Sigmoid colon (tissue), 7 donors: ENCODE measurements at places on chromosomes 5 and 9. TPM values are rescaled to one million over a fixed set of nuclear protein-coding genes. Genes with fewer than 3 reads are reported as not detected.
A peak's percentile ranks its signal among the peaks of the same experiment; 100 is the strongest.

GRCh38 chr9:89021154-89021803 is 30.0 kb downstream of the S1PR3 start:
- DNase-seq: no peak

GRCh38 chr5:166992874-166993722 is 1298.3 kb upstream of the WWC1 start:
- no peak for DNase-seq

DNA sequence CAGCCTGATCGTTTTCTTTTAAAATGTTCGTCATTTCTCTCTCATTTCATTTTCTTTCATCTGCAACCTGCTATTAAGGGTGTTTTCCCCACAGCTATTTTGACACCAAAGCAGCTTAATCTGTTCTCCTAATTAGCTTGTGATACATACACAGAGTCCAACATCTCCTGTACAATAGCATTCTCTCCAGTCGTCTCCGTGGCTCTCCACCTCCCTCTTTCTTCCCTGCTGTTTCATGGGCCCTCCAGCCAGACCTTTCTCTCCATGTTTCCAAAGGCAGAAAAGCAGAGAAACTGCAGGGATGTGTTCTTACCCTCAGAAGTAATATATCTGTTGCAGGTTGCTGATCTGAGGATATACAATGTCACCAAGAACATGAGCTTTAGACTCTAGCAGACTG is 88.8 kb upstream of the SPOCK1 start:
- no peak for DNase-seq

GRCh38 chr9:70924895-70925547 is 196.4 kb downstream of the TRPM3 start:
- no peak for DNase-seq

GRCh38 chr9:16068476-16068875 is 515.6 kb downstream of the CCDC171 start:
- no peak for DNase-seq

GRCh38 chr5:137315534-137316345 is 183.4 kb downstream of the SPOCK1 start:
- DNase-seq: peak; percentile 71

DNA sequence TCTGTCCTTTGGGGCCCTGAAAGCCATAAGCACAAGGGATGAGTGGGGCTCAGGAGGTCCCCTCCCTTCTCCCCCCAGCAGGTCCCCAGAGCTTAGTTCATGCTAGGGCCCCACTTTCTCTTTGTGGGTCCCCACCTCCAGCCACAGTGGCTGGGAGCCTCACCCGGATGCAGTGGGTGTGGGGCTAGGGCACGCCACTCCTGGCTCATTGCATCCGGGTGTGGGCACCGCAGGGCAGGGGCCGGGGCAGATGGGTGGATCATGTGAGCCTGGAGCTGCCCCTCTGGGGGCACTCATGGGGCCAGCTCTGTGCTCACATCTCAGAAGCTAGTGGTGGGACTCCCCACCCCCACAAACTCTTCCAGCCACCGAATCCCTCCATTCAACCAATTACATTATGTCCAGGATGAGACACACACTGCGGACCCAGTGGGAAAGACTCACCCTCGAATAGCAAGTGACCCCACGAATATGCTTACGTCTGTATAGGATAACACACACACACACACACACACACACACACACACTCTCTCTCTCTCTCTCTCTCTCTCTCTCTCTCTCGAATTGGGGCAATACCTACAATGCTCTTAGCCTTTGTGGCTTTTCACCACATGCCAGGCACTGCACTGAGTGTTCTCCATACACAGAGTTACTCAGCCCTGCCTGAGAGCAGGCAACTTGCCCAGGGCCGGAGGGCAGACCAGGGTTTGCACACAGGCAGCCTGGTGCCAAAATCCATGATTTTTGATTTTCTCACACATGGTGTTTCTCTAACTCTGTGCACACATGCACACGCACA is 16.8 kb upstream of the PHYKPL start:
- DNase-seq: no peak

- no peak for DNase-seq
These were observed 41.0 kb upstream of the MTAP start for GRCh38 chr9:21761309-21761901.

DNA sequence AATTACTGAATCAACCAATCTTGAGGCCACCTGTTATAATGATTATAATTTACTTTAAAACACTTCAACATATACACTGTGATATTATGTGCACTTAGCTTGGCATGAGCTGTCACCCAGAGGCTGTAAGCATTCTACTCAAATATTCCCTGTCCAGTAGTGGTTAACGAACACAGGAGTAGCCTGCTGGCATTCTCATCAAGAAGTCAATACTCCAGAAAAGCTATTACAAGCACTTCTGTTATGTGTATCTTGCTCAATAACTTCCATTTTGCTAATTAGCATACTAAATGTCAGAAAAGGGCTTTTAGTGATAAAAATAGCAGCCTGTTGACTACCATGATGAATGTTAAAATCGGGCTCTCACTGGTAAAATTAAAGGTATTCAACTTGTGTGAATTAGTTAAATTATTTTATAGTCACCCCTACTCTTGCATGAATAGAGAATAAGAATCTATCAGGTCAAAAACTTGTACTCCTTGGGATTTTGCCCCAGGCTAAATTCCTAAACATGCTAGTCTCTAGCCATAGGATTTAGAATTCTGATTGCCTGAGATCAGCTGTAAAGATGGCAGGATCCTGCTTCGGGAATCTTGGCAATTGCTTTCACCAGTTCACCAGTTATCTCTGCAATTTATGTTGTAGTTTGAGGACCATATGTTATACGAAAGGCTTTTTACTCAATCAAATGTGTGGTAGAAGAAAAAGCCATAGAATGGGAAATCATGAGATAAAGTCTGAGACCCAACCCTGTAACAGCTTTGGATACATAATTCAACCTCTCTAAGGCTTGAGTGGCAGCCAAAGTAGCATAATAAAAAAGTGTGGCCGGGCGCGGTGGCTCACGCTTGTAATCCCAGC is 43.4 kb upstream of the PAM start:
- DNase-seq: no peak

DNA sequence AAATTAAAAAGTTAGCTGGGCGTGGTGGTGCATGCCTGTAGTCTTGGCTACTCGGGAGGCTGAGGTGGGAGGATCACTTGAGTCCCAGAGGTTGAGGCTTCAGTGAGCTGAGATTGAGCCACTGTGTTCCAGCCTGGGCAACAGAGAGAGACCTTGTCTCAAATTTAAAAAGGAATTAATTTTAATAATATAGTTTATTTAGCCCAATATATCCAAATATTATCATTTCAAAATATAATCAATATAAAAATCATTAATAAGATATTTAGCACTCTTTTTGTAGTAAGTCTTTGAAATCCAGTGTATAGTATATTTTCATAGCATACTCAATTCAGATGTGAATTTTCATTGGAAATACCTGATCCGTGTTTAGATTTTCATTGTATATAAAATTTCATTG is 43.2 kb upstream of the ORM1 start:
- peak; percentile 37 for DNase-seq

- DNase-seq: peak; percentile 2
These were observed 43.9 kb downstream of the MACROH2A1 start for GRCh38 chr5:135355169-135355568.

DNA sequence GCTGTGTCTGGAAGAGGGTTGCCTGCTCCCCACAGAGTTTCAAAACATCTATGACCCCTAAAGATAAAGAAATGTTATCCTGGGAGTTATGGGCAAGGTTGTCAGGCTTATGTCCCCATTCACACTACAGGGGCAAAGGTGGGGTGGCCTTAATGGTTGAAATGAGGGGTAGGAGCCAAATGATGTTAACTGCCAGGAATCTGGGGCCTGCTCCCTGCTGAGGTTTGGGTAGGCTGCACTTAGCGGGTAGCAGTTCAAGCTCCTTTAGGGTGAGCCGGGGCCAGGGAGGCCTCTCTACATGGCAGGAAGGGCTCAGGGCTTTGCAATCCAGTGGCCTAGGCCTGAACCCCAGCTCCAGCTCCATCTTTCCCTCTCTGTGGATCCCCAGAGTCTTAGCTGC is 3.0 kb downstream of the FGF18 start:
- no peak for DNase-seq

DNA sequence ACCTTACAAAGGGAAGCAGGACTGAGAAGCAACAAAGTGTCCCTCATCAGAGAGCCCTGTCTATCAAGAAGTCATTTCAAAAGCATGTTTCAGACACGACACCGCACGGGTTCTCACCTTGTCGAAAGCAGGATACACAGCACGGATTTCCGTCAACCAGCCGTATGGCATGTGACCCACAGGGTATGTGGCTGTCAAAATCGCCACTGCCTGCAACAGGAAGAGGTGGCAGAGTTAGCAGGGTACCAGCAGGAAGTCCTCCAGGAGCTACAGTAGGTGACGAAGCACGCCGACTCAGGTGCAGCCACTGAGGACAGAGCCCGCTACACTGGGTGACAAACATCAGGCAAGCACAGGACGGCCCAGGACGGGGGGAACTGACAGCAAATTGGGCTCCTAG is 81.2 kb downstream of the OTULIN start:
- DNase-seq: no peak

DNA sequence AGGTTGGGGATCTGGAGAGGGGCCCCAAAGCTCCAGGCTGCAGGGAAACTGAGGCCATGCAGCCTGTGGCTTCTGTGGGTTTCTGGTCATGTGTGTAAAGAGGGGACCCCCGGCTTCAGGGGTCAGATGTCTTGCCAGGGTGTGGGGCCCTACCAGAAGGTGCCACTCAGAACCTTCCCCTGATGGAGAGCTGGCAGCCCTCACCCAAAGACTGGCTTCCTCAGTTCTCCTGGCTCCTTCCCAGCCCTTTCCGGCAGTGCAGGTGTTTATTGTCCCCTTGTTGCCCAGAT is 11.6 kb upstream of the LAMC3 start:
- DNase-seq: no peak

- no peak for DNase-seq
These were observed 7.8 kb downstream of the IER5L start for GRCh38 chr9:129170229-129170628.

- DNase-seq: no peak
These were observed 725.2 kb downstream of the BRINP1 start for GRCh38 chr9:118644066-118644465.

- DNase-seq: no peak
These were observed 73.0 kb upstream of the STARD4 start for GRCh38 chr5:111585291-111585690.

DNA sequence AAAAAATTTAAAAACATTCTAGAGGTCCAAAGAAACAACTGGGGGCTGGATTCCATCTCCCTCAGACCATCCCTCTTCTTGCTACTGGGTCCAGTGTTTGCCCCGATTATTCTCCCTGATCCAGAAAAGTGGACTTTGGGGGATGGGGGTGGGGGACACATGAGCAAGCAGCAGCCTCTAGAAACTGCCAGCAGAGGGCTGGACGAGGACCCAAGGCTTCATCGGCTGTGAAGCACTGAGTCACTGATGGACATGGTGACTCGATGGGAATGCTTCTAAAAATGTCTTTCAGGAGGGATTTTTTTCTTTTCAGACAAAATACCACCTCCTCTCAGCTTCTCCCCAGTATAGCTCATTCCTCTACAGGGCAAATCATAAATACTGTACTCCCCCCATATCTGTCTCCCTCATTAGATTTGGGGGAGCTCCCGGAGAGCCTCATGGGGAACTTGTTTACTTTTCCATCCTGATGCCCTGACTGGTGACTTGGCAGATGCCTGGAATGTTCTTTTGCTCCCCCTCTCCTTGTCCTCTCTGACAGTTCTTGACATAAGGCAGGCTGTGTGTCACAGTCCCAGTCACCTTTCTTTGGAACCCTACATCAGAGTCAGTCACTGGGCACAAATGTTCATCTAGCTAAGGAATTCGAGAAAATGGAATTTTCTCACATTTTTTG is 67.2 kb upstream of the STC2 start:
- DNase-seq: peak; percentile 48

DNA sequence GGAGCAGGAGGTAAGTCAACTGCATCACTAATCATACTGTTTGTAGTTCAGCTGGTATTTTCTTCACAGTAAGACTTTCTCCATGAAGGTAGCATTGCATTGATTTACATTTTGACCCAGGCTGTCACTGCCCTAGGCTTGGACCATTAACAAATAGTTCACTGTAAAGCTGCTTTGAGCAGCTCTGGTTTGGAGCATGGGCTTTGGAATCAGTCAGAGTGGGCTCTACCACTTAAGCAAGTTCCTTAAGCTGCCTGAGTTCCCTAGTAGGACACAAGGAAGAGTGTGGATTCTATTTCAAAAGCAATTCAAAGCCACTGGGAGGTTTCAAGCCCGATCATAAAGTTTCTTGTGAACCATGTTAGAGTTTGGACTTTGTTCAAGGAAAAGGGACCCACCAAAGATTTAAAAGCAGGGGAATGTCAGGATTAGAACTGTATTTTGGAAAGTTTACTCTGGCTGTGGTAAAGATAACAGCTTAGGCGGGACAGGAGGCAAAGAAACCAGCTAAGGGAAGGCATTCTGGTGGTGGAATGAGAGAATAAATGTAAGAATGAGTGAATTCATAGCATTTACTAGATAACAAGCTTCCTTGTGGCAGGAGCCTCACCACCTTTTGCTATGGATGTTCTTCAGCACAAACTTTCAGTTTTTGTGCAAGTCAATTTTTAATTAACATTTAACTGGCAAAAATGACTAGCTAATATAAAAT is 12.3 kb upstream of the PANK3 start:
- DNase-seq: no peak

DNA sequence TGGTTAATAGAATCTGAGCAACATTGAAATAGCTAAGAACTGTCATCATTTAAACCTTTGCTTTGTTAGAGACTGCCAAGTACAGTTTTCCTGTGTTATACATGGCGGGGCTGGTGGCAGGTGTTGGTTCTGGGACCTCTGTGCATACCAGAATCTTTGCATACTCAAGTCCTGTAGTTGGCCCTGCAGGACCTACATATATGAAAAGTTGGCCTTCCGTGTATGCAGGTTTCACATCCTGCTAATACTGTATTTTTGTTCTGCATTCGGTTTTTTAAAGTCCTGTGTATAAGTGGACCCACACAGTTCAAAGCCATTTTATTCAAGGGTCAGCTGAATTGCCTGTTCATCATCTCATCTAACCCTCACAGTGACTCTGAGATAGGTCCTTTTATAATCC is 36.4 kb downstream of the LARP1 start:
- DNase-seq: no peak

DNA sequence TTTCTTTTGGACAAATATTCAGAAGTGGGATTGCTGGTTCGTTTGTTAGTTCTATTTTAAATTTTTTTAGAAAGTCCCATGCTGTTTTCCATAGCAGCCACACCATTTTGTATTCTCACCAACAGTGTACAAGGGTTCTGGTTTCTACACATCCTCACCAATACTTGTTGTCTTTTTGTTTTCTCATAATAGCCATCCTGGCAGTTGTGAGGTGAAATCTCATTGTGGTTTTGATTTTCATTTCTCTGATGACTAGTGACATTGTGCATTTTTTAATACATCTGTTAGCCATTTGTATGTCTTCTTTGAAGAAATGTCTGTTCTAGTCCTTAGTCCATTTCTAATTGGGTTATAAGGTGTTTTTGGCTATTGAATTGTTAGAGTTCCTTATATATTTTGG is 214.3 kb downstream of the ARRDC3 start:
- no peak for DNase-seq

- DNase-seq: no peak
These were observed 235.0 kb upstream of the NFIL3 start for GRCh38 chr9:91658513-91659105.

NTRK2 gene
- 1.4 TPM for total RNA-seq

MYMK gene
- total RNA-seq: not detected

RPL7A gene
- total RNA-seq: 2,049 TPM

SLC6A3 gene
- total RNA-seq: not detected

NEUROG1 gene
- total RNA-seq: not detected

TMEM174 gene
- total RNA-seq: not detected

ZNF454 gene
- 2.9 TPM for total RNA-seq

FBXL7 gene
- 18.2 TPM for total RNA-seq

FBXO4 gene
- 12.3 TPM for total RNA-seq

ATP10B gene
- total RNA-seq: 1.4 TPM

INSYN2B gene
- 0.27 TPM for total RNA-seq

TXNDC15 gene
- 75.2 TPM for total RNA-seq
